ENCODE measurements at places on chromosomes 4 and X.

- no peak for ATAC-seq
Observed at GRCh38 chrX:52923781-52924241, 26.7 kb downstream of the FAM156B start.

- no peak for ATAC-seq
Observed at GRCh38 chrX:30270639-30271038, 23.7 kb downstream of the MAGEB1 start.

DNA sequence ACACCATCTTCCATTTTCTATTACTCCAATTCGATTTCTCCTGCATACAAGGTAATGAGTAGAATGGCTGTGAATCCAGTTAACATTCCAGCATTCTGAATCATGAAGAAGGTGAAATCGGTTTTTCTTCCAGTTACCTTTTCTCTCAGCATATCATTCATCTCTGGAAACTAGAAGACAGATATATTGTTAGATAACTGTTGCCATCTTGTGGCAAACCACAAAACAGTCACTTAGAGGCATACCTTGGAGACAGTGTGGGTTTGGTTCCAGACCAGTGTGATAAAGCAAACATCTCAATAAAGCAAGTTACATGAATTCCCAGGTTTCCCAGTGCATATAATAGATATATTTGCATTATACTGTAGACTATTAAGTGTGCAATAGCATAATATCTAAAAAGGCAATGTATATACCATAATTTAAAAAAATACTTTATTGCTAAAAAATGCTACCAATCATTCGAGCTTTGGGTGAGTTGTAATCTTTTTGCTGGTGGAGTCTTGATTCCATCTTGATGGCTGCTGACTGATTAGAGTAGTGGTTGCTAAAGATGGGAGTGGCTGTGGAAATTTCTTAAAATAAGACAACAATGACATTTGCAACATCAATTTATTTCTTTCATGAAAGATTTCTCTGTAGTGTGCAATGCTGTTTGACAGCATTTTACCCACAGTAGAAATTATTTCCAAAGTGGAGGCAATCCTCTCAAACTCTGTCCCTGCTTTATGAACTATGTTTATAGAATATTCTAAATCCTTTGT lies 82.1 kb downstream of the SLC39A8 start:
- peak; percentile 94 for ATAC-seq

DNA sequence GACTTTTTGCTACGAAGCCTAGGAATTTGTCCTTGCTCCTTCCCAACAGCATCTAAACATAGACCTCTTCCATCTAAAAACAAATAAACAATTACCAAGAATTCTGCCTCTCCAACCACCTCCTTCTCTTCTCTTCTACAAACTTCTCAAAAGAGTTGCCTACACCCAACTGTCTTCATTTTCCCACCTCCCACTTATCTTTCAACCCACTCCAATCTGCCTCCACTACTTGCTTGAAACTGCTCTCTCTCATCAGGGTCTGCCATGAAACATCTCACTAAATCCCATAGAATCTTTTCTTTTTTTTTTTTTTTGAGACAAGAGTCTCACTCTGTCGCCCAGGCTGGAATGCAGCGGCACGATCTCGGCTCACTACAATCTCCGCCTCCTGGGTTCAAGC lies 902 bp upstream of the FGD1 start:
- ATAC-seq, result no peak

DNA sequence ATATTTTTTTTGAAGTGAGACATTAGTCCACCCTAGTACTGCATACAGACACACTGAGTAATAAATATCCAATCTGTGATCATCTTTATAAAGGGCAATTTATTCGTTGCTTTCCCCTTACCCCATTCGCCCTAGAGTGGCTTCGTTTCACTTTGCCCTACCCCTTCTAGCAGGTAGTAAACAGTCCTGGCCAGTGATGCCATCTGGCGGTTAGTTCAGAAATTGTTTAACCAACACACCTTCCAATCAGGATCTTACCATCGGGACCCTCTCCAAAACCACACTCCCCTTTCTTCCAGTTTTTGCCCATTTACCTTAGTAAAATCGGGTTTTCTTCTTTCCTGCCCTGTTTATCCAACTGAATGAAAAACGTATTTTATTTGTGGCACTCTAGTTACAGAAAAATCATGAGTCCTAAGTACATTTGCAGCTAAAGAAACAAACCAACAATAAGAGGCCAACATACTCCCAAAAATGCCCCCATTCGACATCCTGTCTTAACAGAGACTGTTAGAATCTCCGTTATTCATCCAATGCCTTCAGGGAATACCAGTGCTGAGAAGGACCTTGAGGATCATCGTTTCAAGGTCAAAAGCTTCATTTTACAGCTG lies 2.2 kb downstream of the PPA2 start:
- peak; percentile 43 for ATAC-seq

- ATAC-seq, result no peak
Observed at GRCh38 chrX:22193851-22194659, 78.7 kb upstream of the CBLL2 start.

Data from activated T-helper 17 cell treated with anti-CD3 and anti-CD28 coated beads, Interleukin-2, amount 50 U/mL, for 72 hours (primary cell).